Activated CD4-positive, CD25-positive, alpha-beta regulatory T cell treated with anti-CD3 and anti-CD28 coated beads, Interleukin-2, amount 50 U/mL, for 16 hours (primary cell): ENCODE measurements at places on chromosomes 12 and 14.

GRCh38 chr14:104504172-104504735 is 75.3 kb upstream of the C14orf180 start:
- no peak for DNase-seq

- DNase-seq: no peak
These were observed 449.2 kb downstream of the ZFP36L1 start for GRCh38 chr14:68343534-68344118.

DNA sequence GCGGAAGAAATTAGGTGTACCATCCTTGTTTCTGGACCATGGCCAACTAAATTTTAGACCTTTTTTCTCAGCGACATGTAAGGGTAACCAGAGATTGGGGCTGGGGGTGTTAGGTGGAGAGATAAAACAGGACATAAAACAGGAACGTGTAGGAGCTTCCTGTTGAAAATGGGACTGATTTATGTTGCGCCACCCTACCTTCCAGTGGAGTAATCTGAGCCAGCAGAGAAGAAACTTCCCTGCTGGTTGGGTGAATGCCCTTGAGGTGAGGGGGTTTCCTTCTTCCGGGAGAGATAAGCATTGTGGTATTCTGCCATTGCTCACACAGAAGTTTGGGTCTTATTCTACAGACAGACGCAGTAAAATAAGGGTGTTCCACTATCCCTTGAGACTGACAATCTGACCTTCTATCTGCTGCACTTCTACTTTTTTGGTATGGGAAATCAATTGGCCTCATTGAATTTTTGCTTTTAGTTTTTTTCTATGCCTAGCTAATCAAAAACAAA is 417.6 kb downstream of the PCNX1 start:
- DNase-seq: no peak

DNA sequence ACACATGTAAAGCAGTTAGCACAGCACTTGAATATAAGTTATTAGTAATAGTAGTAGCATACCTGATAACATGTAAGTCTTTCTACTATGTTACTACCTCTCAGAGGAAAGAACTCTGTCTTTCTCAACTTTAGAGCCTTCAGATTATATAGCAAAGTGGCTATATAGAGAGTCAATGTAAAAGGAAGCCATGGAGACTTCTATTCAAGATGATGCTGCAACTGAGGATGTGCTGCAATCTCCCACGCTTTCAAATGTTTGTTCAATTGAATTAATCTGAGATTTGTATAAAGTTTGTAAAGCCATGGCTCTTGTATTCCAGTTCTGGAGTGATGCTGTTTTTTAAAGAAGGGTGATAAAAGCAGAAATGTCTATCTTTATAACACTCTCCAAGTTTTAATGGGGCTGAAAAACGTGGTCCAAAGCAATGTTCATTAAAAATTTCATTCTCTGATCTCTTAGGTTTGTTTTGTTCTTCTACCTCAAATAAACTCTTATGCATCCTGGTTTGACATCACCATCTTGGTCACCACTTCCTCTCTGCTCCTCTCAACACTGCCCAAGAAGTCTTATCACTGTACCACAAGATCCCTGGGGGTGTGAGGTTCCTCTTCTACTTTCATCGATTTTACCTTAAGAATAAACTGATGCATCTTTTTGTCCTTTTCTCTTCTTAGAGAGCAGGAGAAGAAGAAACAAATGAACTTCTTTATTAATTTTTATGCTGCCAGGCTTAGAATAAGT is 40.6 kb downstream of the C12orf42 start:
- DNase-seq: no peak

DNA sequence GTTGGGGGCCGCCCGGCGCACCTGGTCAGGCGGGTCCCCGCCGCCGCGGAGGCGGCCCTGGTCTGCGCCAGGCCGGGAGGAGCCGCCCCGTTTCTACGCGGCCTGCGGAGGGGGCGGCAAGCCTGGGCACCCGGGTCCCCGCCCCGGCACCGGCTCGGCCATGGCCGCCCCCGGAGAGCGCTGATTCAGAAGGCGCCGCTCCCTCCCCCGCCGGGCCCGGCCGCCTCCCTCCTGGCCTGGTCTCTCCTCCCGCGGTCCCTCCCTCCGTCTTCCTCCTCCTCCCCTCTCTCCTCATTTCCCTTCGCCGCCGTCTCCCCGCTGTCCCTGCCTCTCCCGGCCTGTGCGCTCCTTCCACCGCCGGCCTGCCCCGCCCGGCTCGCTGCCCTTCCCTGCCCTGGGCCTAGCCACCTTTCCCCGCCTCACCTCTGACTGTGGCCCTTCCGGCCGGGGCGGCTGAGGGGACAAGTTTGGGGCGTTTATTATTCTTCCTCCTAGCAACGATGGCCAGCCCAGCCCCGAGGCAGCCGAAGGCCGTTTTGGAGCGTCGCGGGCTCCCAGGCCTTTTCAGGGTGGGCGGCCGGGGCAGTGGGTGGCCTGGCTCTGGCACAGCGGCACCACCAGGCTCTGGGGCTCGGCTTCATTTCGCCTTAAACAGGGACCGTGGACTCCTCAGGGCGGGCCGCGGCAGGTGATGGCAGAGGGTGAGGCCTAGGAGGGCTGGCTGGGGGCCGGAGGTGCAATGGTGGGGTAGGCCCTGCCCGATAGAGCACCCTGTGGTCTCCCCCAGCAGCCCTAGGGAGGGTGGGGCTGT is 768 bp downstream of the CEP170B start:
- no peak for DNase-seq
